ENCODE measurements at places on chromosomes 12 and 14.

GRCh38 chr12:52613384-52614030, 4.9 kb downstream of the KRT73 start:
- DNase-seq: no peak

DNA sequence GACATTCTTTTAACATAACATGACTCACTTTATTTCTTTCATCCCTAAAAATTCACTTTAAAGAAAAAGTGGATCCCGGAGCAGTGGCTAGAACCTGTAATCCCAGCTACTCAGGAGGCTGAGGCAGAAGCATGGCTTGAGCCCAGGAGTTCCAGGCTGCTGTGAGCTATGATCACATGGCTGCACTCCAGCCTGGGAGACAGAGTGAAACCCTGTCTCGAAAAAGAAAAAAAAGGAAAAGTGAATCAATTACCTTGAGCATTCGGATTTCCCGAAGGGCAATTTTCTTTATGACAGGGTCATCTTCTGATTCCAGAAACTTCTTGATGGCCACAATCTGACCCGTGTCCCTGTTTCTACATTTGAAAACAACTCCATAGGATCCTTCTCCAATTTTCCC, 1.2 kb downstream of the CDKL1 start:
- DNase-seq: no peak

GRCh38 chr14:99354166-99354875, 82.3 kb upstream of the BCL11B start:
- no peak for DNase-seq

- DNase-seq: no peak
Measured at GRCh38 chr14:22297376-22297775, 291.6 kb downstream of the DAD1 start.

DNA sequence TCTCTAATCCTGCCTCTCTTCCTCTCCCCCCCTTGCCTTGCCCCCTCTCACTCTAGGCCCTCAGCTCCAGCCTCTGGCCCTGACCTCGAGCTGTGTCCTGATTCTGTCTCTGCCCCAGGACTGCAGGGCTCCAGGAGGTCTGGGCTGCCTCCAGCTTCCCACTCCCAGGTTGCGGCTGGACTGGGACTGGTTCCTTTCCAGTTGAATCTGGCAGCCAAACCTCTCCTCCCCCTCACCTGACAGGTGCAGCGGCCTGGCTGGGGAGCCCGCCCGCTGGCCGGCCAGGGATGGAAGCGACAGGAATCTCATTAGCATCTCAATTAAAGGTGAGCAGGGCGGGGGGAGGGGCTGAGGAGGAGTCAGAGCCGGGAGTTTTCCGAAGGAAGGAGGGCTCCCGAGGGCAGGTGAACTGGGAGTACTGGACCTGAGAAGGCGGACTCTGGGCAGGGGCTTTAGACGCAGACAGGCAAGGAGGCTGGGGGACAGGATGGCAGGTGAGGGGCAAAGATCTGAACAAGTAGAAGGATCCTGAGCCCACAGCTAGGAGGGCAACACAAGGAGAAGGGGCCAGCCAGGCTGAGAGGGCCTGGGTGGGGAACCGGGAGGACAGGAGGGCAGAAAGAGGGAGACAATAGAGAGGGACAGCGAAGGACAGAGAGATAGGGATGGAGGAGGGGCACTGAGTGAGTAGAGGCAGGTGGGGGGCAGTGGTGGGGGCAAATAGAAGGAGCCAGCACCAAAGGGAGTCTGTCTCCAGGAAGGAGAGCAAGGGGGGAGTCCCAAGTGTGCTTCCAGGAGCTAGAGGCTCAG, at the start of gene SCNN1A:
Gene SCNN1A, minus strand, starts transcription at position 295 of the 810 bp plus-strand sequence. CDS start 780 bp downstream, outside the sequence.
- DNase-seq: no peak

GRCh38 chr12:81797100-81797499, 38.0 kb upstream of the PPFIA2 start:
- DNase-seq: no peak

GRCh38 chr14:75784314-75784686, 123.3 kb downstream of the TTLL5 start:
- no peak for DNase-seq

DNA sequence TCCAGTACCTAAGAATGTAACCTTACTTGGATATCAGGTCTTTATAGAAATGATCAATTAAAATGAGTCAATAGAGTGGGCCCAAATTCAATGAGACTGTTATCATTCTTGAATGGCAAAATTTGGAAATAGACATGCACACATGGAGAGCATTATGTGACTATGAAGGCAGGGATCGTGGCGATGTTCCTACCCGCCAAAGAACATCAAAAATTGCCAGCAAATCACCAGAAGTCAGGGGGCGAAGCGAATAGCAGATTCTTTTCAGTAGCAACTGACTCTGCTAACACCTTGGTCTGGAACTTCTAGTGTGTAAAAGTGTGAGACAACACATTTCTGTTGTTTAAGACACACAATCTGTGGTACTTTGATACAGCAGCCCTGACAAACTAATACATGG, 192.5 kb downstream of the ACSS3 start:
- DNase-seq: no peak

GRCh38 chr12:64077922-64078321, 144.2 kb downstream of the KICS2 start:
- DNase-seq: no peak

GRCh38 chr14:101845496-101845895, 84.0 kb downstream of the PPP2R5C start:
- no peak for DNase-seq

DNA sequence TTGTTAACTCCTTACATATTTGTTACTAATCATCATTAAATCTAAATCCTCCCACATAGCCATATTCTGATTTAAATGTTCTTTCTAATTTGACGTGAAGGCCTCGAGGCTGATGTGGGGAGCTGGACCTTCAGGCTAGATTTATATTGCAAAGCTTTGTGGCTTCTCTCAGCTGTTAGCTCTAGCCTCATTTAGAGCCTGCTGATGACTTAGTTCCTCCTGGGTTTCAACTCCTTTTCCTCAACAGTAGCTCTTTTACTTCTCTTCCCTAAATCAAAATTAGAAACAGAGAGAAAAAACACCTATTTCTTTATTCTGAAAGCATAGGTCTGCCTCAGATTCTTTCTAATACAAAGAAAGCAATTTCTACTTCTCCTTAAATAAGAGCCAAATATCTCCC, 477.5 kb upstream of the CCDC196 start:
- DNase-seq: no peak

DNA sequence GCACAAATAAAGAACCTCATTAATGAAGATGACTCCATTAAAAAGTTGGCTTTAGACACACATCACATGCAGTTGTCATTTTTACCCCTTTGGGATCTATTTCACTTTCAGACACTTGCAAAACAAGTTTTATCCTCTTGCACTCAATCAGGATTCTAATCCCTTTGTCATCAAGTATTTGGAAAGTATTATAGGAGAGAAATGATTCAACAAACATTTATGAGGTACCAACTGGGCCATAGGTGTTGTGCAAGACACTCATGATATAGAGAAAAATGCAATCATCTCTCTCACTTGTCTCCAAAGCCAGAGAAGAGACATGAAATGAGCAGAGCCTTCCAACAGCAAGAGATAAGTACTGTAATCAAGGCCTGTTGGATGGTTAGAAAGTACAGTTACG, 327.7 kb downstream of the RMST start:
- DNase-seq: no peak

DNA sequence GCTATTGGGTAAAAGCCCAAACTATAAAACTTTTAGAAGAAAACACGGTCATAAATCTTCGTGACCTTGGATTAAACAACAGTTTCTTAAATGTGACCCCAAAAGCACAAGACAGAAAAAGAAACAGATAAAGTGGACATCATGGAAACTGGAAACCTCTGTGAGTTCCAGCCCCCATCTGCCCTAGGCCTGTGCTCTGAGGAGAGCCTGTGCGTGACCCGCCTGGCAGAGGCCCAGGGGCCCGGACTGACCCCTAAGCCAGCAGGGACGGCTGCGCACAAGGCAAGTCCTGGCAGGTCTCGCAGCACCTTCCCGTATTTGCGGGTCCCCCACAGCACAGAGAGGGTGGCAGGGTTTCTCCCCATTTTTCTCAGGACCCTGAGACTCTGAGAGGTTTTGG, 76.0 kb downstream of the CHGA start:
- no peak for DNase-seq

GRCh38 chr12:15782667-15783066, 6.5 kb downstream of the EPS8 start:
- no peak for DNase-seq

DNA sequence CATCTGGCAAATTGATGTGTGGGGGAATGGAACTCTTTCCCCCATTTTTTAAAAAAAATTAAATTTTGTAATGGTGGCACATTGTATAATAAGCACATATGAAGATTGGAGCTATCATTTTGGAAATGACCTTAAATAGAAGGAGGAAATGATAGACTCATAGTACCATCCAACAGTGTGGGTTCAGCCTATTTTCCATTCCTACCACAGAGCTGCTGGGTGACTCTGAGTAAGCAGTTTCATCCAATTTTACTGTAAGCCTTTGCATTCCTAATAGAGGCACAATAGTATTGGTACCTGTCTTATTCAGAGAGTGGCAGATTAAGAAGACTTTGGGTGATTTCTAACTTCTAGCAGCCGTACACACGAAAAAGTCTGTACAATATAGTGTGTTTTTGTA, 304.5 kb downstream of the RAD51B start:
- DNase-seq: no peak

DNA sequence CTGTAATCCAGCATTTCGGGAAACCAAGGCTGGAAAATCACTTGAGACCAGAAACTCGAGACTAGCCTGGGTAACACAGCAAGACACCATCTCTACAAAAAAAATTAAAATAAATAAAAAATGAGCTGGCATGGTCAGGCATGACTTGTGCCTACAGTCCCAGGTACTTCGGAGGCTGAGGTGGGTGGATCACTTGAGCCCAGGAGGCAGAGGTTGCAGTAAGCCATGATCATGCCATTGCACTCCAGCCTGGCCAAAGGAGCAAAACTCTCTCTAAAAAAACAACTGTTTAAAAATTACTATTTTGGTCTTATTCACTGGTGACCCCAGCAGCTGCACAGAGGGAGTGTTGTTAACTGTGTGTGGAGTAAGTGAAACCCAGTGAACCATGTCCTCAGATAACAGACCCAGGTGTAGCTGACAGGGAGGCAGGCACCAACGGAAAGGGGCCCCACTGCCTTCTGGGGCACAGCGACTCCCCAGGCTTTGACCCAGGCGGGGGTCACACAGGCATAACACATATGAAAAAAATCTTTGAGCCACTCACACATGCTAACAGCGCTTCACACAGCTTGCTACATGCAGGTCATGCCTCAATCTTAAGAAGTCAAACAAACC, 12.1 kb downstream of the DDX54 start:
- DNase-seq: no peak

GRCh38 chr12:127987199-127987901, 279.6 kb upstream of the TMEM132C start:
- no peak for DNase-seq

GRCh38 chr12:120708651-120709050, 1.6 kb upstream of the UNC119B start:
- DNase-seq: no peak

DNA sequence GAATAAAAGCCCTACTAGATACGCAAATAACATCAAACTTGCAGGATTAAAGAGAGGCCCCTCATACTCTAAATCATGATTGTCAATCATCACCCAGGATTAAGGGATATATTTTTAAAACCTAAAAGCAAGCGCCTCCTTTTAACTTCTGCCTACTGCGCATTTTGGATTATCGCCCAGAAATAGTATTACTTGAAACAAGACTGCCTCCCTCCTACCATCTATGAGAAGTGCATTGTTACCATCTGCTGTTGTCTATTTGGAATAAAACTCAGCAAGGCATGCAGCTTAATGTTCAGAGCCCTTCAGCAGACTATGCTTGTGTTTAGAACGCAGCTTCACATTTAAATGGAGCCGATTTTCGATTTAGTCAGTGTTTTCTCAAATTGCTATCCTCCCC, 79.6 kb downstream of the EXOC5 start:
- no peak for DNase-seq

- peak; percentile 3 for DNase-seq
Measured at GRCh38 chr14:28608851-28609828, 157.4 kb upstream of the FOXG1 start.

DNA sequence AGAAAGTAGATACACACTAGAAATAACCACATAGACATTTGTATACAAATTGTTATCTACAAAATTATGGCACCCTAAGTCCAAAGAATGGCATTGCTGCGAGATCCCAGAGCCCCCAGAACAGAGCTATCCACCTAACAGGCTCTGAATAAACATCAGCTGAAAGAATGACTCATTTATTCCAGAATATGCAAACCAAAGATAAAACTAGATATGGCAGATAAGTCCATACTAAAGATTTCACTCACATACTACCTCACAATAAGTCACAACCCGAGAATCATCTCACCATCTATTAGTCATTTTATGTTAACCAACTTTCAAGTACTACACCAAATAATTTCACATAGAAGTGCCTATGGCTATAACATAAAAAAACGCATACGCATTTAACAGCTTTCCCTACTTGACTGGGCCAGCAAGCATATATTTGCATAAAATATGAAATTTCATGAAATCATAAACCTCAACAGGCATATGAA, 5.6 kb downstream of the CNIH1 start:
- DNase-seq: no peak

DNA sequence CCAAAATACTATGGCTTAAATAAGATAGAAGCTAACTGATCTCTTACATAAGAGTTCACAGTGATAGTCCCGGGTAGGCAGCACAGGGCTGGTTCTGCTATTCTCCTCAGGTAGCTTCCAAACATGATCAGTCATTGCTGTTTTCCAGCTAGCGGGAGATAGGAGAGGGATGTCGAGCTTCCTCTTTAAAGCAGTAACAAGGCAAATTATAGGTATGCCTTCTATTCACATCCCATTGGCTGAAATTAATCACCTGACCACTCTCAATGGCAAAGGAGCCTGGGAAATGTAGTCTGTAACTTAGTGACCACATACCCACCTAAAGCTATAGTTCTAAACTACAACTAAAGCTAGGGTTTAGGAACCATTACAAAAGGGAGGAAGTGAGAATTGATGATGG, 34.5 kb upstream of the VRK1 start:
- DNase-seq: no peak
